ENCODE measurements at places on chromosomes 12 and 14.

DNA sequence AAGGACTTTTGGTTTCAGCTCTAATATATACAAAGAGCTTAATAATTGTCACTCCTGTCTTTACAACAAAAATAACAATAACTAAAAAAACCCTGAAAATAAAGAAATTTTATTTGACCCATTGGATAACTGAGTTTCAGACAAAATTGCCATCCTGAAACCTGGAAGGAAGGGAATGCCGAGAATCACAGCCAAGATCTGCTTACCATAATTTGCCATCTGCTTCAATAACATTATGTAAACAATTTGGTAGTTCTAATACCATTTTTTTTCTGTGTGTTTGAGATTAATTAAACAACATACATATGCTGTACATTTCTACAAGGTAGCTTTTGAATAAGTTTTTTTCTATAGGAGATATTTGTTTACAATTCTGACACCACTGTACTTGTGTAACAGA lies 596.3 kb upstream of the MGAT4C start:
- DNase-seq = no peak

- no peak for DNase-seq
These were observed 208.9 kb downstream of the CACNA1C start for GRCh38 chr12:2261708-2262107.

- no peak for DNase-seq
These were observed 278.2 kb downstream of the PDZRN4 start for GRCh38 chr12:41466300-41466699.

GRCh38 chr12:56699020-56699661 lies 11.1 kb upstream of the PTGES3 start:
- peak; percentile 46 for DNase-seq

DNA sequence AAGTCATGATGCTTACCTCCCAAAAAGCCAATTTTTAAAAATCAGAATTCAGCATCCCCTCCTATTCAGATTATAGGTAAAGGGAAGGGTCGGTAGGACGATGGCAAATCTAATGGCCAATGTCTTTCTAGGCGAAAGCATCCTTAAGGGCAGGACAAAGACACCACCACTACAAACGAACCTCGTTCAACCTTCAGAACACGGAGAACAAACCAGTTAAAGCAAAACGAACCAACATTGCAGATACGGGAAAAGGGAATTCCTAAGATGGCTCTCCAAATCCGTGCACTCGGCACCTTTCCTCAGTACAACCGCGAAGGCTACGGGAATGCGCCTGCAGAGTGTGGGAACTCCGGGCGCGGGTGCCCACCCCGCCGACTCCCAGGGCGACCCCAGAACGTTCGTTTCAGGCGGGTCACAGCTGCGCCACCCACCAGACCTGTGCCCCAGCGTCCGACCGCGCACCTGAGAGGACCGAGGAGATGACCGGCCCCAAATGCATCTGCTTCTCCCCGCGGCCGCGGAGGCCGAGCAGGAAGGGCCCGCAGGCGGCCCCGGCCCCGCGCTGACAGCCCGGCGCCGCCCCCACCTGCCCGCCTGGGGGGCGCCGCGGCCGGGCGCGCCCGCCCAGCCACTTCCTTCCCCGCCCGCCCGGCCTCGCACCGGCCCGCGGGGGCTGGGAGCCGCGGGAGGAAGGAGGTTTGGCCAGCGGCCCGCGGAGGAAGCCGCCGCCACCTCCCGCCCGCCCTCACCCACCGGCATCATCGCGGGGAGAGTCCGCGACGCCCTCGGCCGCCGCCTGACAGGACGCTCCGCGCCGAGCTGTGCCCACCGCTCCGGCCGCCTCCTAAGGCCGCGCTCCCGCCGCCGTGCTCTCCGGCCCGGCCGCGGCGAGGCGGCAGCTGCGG lies 578 bp downstream of the PPP1R13B start:
- DNase-seq = no peak

- peak; percentile 8 for DNase-seq
These were observed 2.9 kb downstream of the SPX start for GRCh38 chr12:21528953-21529352.

DNA sequence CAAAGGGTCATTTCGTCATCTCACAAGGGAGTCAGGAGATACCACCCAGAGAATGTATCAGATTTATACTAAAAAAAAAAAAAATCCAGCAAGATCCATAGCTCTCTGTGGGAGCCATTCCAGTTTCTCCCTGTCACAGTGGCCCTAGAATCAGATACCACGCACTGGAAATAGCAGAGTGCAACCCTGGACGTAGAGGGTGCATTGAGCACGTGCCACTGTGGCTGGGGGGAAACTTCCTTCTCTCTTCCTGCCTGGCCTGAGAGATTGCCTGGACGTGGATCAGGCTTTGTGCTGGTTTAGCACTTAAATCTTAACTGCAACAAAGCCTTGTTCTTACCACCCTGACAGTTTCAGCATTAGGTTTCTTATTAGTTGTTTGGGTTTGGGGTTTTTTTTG lies 124.3 kb downstream of the FBXL14 start:
- peak; percentile 16 for DNase-seq

DNA sequence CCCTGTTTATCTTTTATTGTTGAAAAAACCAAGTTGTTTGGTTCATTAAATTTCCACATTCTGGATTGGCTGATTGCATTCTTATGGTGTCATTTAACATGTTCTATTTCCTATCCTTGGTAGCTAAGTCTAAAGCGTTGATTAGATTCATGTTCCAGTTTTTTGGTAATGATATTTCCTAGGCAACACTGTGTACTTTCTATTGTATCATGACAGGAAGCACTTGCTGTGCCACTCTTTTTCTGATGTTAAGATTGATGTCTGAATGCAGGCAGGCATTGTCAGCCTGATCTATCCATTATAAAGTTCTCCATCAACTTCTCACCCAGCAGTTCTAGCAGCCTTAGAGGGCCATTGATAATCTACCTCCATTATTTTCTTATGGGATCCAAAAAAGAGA lies 91.1 kb upstream of the ARID2 start:
- DNase-seq = no peak

DNA sequence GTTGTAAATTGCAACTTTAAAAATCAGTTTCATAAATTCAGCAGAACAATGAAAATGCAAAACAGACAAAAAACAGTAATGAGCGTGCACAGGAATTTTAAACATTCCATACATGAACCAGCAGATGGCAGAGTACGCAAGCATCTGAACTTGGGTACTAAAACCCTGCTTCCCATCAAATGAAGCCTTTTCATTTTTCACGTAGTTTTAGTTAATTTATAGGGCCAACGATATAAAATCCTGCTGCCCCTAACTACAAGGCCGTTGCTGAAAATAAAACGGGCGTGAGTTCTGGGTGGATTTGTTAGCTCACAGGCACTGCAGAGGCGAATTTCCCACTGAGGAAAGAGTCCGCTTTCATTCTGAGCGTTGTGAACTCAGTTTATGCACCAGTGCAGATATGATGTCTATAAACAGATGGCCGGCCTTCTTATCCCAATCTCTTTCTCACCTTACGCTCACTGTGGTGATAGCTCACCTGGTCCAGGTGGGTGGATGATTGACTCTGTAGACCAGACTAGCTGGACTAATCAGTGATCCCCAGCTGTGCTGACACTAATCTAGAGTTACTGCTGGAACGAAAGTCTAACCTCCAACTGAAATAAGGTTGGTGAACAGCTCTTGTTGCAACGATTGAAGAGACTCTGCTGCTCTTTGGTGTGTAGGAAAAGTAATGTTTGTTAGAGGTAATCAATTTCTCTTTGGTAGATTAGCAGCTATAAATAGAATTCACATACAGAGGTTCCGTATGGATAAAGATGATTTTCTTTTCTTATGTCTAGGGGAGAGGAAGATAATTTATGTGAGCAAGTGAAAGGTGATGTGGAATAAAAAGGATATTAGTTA lies 89.2 kb downstream of the PDZRN4 start:
- DNase-seq = peak; percentile 69

- DNase-seq = no peak
These were observed 21.0 kb downstream of the PTPN11 start for GRCh38 chr12:112439769-112440168.

GRCh38 chr12:31324845-31325523 lies 966 bp downstream of the SINHCAF start:
- peak; percentile 62 for DNase-seq

DNA sequence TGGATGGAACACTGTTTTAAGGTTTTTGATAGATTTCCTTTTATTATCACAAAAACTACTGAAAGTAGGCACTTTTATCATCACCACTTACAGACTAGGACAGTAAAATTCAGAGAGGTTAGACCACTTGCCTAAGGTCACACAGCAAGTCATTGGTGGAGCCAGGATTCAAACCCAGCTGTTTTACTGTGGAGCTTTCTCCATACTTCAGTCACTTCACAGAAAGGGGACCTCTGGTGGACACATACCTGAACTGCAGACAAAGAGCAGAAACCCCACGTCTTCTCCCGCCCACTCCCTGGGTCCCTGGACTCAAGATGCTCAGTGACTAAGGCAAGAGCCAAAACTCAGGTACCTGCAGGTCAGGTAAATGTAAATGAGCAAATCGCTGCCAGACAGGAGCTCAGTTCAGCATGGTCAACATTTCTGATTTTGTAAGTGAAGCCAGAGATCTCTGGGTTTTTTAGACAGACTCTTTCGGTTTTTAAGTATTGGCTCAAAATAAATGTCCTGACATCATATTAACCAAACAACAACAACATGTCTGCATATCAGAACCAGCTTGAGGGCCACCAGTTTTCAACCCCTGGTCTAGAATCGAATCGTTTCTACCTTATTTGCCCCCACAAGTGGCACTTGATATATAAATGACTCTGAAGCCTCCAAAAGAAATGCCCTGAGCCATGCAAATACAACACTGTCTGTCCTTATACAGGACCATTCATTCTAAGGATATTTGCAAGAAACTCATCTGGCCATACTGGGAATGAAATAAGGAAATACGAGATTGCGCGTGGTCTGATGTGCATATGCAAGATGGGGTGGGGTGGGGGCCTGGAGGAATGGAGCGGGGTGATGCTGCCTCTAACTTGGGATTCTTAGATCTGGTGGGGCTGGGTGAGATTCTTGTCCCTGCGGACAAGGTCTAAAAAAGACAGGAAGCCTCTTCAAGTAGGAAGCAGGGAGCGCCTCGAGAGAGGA lies 110.9 kb downstream of the KSR2 start:
- DNase-seq = peak; percentile 48

DNA sequence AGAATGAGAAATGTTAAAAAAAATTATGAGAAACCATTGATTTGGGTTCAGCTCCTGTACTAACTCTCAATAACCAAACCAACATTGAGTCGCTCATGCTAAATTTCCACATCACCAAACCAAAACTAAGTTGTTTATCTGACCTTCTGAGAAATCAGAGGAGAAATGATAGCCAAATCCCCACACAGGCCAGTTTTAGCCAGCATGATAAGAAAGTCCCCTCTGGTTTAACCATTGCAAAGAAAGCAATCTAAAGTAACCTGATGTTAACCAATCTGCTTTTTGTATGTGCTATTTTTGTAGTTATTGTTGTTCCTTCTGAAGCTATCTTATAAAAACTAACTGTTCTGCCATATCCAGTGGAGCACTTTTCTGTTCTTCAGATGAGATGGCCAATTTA lies 599.7 kb downstream of the SLC16A7 start:
- DNase-seq = no peak

DNA sequence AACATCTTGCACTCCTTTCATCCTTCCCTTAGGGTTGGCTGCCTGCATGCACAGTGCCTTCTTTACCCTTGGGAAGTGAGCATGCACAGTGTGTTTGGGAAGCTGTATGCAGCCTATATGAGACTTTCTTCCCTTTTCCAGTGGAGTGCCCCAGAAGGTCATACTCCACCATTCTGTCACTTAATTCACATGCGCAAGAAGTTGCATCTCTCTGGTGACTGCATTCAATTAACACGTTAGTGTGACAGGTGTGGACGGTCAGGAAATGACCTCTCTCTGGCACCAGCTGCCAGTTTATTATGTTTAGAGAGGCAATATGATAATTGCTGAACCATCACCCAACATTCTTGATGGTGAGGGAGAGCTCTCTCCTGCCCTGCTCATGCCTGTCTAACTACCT lies 770.0 kb downstream of the FLRT2 start:
- no peak for DNase-seq

- no peak for DNase-seq
These were observed 103.0 kb upstream of the TMTC2 start for GRCh38 chr12:82583756-82584155.

DNA sequence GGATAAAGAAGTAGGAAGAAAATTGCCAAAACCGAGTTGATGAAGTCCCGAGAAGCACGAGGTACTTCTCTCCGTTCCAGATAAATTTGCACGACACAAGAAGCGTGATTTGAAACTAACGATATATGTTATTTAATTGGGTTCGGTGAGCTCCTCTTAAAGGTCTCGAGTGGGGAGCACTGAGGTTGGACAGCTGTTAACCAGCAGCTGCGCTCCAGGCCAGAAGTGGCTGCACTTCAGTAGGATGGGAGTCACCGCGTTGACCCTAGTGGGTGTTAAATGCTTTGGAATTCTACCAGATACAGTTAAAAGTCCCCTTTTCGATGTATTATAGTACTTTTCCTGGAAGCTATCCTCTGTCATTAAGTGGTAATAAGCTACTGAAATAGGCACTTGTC lies 953 bp upstream of the DCAF5 start:
- no peak for DNase-seq
